ENCODE measurements at places on chromosomes 4 and X.

- no peak for DNase-seq
Measured at GRCh38 chr4:173424899-173425805, 26.2 kb upstream of the SCRG1 start.

DNA sequence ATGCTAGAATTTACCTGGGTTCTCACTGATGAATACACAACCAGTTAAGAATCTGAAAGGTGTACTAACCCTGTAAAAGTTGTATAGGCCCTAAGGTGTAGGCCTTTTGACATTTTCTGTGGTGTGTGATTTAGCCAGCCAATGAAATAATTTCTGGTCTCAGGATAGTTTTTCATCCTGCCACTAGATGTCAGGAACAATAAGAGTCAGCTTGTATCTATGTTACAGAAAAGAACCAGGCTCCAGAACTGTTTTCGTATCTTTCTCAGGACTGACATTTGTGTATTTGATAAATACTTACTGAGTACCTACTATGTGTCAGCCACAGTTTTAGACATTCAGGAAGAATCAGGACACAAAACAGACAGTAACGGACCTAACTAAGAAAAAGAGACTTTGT, 673.6 kb upstream of the TENM3 start:
- DNase-seq, result no peak

- no peak for DNase-seq
Measured at GRCh38 chrX:72495046-72495445, 77.6 kb downstream of the HDAC8 start.

GRCh38 chr4:21451032-21451431, 497.5 kb downstream of the KCNIP4 start:
- DNase-seq, result no peak

DNA sequence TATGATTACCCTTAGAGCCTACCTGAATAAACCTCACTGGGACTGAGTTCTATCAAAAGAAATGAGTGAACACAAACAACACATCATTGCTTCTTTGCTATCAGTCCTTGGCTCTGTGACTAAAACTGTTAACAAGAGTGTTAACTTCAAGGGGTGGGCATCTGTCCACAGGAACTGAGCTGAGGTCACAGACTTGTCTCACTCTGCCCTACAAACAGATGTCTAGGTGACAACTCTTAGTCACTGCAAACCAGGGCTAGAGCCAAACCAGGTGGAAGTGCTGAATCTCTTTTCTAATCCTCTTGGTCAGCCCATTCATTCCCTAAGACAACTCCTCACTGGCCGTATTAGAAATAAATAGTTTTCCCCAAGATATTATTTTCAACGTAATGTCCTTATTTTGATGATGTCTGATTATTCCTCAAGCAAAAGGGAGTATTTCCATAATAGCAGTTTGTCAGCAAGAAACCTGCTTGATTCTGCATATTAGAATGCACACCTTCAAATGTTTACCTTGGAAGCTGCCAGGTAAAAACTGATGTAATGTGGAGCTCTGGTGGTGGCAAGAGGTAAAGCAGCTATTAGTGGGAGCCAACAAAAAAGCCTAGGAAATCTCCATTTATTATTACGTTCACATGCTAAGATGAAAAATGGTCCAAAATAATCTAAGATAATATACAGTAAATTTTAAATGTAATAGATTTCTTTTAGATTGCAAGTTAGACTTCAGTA, 4.0 kb downstream of the COL25A1 start:
- no peak for DNase-seq

GRCh38 chr4:26862381-26862915, 1.8 kb downstream of the STIM2 start:
- no peak for DNase-seq

DNA sequence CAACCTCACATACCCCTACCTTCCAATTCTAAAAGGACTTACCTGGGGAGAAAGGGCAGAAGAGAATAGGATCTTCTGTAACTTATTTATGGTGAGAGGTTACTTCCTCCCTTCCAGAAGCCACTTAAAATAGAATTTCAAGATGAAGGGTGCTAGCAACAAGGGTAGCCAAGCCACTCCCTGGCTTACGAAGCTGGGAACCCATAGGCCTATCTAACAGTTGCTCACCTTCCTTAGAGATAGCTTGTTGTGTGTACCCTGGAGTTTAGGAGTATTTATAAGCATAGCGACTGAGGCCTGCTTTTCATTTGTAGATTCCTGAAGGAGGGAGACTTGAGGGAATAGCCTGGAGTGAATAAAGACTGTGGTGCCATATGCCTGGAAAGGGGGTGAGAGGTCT, 28.9 kb downstream of the XK start:
- DNase-seq, result no peak

GRCh38 chr4:97134456-97134855, 1008.8 kb downstream of the STPG2 start:
- DNase-seq, result no peak

DNA sequence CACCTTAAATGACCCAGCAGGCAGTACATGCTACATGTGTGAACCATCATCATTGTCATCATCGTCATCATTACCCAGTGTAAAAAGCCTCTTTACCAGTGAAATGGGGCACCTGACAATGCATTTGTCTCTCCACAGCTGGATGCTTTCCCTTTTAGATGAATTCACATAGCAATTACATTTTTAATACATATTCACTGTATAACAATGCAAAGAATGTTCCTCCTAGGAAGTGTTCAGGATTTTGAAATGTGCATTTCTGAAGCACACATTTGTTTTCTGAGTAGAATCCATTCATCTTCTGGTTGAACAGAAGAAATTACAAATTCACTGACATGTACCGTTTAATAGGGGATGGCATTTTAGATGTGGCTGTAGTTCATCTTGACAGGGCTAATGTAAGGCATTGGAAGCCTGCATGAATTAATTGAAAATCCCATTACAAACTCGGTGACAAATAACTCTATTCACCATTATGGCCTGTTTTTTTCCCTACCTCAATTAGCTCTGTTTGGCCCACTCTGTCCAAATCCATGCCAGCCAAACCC, 111.1 kb downstream of the SH3RF1 start:
- DNase-seq, result no peak

DNA sequence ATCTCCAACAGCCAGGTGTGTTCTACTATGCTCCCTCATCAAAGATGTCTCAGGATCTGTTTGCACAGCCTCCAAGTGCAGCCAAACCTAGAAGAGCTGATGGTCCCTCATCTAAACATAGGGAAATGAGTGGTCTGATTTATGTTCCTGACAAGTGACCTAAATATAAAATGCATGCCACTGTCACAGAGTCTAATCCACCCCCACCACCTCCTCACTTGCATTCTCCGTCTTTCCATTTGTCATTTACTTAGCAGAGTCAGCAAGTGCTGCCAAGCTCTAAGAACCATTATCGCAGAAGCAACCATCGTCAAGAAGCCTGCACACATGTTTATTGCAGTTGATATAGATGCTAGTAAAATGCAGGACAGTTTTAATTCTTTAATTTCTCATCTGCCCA, 33.1 kb upstream of the VCX3A start:
- no peak for DNase-seq

DNA sequence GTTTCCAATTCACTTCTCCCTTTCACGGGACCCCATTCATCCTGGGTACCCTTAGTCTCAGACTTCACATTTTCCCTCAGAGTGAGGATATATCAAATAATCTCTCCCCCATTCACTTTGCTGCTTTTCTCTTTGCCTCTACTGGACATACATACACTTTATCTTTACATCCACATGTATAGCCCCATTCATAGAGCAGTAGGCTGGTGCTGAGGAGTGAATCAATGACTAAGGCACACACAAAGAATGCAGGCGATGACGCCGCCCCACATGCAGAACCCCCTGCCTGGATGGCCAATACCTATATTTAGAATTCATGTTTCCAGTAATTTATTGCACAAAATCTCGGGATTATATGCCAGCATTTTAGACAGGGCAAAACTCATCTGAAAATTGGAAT, 554.3 kb upstream of the TENM3 start:
- no peak for DNase-seq

GRCh38 chrX:131764216-131764615, 220.3 kb downstream of the OR13H1 start:
- no peak for DNase-seq

- no peak for DNase-seq
Measured at GRCh38 chr4:67684839-67685531, 16.0 kb downstream of the UBA6 start.

DNA sequence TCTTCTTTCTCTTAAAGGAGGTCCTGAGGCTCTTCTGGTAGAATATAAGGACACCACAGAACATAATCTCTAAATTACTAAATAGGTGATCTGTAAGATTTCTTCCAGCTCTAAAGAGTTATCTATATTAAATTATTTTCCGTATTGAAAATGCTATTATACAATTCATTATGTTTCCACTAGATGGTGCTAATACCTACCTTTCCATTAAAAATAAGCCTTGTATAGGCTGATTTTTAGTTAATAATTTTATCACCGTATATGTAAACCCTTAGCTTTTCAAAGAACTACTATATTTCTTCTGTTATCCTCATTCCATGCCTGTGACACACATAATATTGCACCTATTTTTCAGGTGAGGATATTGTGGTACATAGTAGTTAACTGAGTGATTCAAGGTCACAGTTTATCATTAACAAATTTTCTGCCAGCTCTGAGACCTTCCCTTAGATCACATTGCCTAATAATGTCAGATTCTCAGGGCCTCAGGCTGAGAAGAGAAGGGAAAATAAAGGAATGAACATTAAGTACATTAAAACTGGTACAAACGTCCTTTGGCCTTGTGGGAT, 138.8 kb downstream of the TEX11 start:
- no peak for DNase-seq

GRCh38 chrX:20567108-20567507, 300.4 kb upstream of the RPS6KA3 start:
- no peak for DNase-seq
